ENCODE measurements at places on chromosomes 5 and 9.

- no peak for DNase-seq
Observed at GRCh38 chr9:94821098-94821887, 94.8 kb downstream of the AOPEP start.

DNA sequence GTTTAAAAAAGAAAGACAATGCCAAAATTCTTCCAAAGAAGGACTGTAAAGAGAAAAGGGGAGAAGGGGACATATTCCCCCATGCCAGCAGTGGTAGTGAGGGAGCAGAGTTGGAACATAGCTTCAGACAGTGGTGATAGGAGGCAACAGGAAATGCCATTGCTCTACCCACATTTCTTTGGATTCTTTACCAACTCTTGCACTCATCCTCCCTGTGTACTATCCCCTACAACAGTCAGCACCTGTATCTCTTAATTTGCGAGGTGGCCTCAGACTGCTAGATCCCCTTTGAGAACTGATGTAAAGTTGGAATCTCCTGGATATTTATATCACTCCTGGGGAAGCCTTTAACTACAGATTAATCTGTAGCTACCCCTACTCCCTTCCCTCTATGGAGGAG, 320.6 kb upstream of the PTGER4 start:
- DNase-seq: no peak

GRCh38 chr9:61674882-61675281, 485.0 kb downstream of the SPATA31A7 start:
- no peak for DNase-seq

GRCh38 chr5:109062664-109063063, 315.0 kb downstream of the FER start:
- no peak for DNase-seq

DNA sequence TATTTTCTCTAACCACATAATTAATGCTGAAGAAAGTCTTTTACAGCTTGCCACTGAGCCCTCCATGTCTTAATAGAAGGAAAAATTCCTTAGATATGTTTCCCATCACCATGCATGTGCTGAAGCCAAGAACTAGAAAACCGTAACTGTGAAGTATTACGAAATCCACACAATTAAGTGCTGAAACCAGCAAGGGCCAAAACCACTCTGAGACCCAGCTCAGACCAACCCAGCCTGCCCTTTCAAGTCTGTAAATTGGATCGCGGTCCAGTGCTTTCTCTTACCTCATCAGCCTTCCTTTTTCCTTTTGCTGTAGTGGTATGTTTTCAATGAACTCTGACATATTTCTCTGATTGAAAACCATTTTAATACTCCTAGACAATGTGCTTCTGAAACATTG, 26.3 kb downstream of the SEMA5A start:
- no peak for DNase-seq

GRCh38 chr9:112754578-112754977, 4.0 kb downstream of the SNX30 start:
- DNase-seq: no peak

Measured in DMS153 (cell line).